T47D (cell line): ENCODE measurements at places on chromosomes 4 and X.

DNA sequence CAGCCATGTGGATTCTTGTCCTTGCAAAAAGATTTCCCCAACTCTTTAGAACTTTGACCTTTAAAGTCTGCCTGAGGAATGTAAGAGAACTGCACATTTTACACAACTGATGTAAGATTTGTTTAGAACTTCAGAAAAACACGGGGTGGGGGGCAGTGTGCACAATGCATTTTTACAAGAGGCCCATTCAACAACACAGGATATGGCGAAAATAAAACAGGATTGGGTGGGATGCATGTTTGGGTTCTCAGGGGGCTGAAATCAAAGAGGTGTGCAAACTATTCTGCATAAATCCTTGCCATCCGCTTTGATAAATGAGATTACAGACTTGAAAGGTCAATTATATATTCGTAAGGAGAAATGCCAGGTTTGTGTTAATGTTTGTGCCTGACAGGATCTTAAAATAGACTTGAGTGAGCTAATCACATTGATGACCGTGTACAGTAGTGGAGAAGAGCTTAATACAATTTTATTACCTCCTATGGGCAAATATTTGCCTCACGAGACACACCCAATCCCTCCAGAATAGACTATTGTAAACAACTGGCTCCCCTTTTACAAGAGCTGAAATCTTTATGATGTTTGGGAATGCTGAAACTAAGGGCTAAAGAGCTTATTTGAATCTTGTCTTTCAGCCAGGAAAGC, 184.1 kb upstream of the LEF1 start:
- DNase-seq, result no peak

GRCh38 chr4:38663090-38663800, 754 bp upstream of the KLF3 start:
- no peak for DNase-seq

DNA sequence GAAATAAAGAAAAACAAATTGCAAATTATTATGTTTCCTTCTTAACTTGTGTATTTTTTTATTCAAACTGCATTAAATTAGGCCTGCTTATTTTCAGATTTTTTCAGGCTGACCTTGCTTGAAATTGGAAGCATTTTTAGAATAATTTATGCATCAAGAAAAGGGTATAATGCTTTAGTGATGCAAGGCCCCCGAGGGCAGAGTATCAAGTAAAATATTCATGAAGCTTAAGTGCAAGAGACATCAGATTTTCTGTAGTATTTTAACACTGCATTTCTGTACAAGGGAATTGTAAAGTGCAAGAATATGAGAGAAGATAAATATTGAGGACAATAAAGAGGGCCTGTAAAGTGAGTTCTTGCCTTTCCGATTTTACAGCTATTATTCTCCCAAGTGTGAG, 485.8 kb upstream of the ATOH1 start:
- DNase-seq, result no peak

- DNase-seq, result no peak
These were observed 280.0 kb downstream of the ANKRD50 start for GRCh38 chr4:124432500-124432899.

DNA sequence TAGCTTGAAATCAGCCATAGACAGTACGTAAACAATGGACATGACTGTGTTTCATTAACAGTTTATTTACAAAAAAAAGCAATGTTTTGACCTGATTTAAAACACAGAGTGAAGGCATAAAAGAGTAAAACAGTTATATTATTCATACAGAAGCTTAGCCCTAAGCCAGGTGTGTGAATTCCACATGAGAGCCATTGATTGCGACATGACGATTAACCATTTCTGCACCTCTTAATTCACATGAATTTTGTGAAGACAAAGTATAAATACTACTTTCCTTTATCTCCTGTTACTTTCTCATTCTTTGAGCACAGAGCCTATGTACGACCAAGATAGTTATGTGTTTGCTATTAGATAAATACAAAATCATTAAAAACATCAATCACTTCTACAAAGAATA, 55.0 kb upstream of the MAGEB18 start:
- DNase-seq, result no peak

GRCh38 chr4:100130491-100130890, 59.8 kb downstream of the DDIT4L start:
- no peak for DNase-seq
